Stimulated activated naive CD8-positive, alpha-beta T cell treated with anti-CD3 and anti-CD28 coated beads, Interleukin-15, Interleukin-2, amounts not matched to agents 100 U/mL and 50 U/mL, for 24 hours (primary cell): ENCODE measurements at places on chromosomes 3 and 15.

- DNase-seq, result no peak
These were observed 44.5 kb downstream of the POC1A start for GRCh38 chr3:52109611-52110301.

- DNase-seq, result no peak
These were observed 470.4 kb downstream of the ROBO1 start for GRCh38 chr3:79297245-79297960.

GRCh38 chr3:104982130-104982529 is 384.6 kb upstream of the ALCAM start:
- no peak for DNase-seq

- DNase-seq, result no peak
These were observed 82.8 kb downstream of the FAIM start for GRCh38 chr3:138691351-138691750.

DNA sequence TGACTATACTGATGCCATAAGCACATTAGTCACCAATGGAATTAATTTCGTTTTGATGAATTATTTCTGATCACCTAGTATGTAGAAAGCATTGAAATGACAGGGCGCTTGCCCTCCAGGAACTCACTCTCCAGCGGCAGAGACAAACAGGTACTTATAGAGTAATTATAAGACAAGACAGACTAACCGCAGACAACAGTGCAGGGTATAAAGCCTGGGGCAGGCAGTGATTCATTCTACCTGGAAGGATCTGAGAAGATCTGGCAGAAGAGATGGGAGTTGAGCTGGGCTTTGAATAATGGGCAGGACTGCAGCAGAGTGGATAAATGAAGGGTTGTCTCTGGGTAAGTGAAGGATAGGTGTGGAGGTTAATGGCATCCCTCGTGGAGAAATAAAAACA is 331.8 kb downstream of the FGF12 start:
- no peak for DNase-seq

DNA sequence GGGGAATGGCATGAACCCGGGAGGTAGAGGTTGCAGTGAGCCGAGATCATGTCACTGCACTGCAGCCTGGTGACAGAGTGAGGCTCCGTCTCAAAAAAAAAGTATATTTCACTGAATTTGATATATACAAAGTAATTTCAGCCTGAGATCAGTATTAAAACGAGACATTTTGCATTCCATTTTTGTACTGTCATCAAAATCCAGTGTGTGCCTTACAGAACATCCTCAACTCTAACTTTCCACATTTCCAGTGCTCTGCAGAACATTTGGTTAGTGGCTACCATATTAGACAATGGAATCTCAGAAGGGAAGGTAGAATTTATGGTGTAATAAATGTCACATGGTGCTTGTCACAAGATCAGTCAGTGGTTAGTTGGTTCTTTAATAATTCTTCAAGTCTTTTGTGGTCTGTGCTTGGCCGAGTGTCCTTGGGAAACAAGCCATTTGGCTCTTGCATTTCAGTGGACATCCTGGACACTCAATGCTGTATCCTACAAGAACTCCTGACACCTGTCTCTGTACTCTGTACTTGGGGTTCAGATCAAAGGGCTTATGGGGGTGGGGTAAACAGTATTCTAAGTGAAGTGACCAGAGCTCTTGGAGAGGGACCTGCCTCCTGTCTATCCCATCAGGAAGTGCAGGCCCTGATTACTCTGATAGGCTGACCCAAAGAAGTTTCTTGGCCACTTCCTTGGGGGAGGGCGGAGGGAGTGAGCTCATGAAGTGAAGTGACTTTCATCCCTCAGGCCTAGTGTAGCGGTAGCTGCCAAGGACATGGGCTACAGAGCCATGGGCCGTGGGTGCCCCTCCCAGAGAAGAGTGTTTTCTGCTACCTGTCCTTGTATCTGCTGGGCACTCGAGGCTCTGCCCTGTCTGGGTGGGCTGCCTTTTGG is 3.7 kb downstream of the ACVR2B start:
- DNase-seq, result no peak

- DNase-seq, result no peak
These were observed 29.6 kb downstream of the SH3GL3 start for GRCh38 chr15:83476708-83477107.

- no peak for DNase-seq
These were observed 4.8 kb downstream of the GPR171 start for GRCh38 chr3:151197981-151198767.

GRCh38 chr3:46660543-46661523 is 32.6 kb downstream of the ALS2CL start:
- DNase-seq, result no peak

- no peak for DNase-seq
These were observed 35.8 kb upstream of the SLC24A5 start for GRCh38 chr15:48084759-48085590.

- DNase-seq, result no peak
These were observed 83.8 kb downstream of the SEMA5B start for GRCh38 chr3:122943828-122944190.

DNA sequence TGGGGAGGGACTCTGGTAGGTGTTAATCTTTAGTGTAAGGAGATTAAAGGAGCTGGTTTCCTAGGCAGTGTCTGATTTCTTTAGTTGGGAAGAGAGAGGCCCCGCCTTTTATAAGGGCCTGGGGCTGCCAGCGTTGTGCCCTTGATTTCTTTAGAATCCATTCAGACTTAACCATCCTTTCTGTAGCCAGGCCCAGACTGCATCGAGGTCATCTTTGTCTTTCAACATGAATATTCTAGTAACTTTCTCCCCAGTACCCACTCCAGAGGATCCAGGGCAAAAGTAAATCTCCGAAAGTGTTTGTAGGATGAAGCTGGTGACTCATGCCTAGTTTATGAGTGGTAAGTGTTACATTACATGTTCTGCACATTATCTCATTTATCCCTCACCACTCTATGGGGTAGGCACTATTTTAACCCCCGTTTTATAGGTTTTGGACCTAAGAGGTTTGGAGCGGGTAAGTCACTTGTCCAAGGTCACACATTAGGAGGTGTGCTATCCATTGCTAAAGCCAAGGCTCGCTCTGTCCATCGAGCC is 11.8 kb upstream of the USP3 start:
- no peak for DNase-seq

DNA sequence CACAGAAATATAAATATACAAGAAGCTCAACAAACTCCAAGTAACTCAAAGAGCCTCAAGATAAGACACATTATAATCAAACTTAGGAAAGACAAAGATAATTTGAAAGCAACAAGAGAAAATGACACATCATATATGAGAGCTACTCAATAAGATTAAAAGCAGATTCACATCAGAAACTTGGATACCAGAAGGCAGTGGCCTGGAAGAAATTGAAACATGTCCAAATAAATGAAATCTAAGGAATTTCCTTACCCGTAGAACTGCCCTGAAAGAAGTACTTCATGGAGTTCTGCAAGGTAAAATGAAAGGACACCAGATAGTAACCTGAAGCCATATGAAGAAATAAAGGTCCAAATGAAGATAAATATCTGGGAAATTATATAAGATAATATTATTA is 113.9 kb downstream of the LSAMP start:
- DNase-seq, result no peak

GRCh38 chr3:85737846-85738245 is 779.1 kb downstream of the CADM2 start:
- no peak for DNase-seq

DNA sequence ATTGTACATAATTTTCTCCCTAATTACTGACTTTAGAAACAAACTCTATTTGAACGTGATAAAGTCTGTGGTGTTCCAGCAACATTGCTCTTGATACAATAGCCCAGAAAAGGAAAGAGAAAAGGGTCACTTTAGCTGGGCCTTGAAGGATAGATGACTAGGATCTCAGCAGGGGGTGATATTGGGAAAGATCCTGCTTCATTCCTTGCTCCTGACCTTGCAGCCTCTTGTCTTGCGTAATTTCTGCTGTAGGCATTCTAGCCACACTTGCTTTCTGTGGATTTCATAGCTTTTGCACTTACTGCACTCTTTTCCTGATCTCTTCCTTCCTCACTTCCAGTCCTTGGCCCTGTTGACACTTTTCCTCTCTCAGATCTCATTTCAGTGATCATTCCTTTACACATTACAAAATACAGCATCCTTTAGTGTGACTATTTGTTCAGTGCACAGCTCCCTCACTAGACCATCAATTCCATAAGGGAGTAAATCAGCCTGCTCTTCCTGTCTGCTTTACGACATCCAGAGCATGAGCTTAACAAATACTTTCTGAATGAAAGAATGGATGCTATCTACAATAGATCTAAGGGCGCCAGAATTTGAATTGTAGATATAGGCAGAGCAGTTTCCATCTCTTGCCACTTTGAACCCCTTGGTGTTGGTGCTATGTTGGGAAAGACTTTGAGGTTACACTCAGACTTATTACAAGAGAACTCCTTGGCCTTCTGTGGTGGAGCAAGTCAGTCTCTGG is 559.6 kb upstream of the MDFIC2 start:
- DNase-seq, result no peak

DNA sequence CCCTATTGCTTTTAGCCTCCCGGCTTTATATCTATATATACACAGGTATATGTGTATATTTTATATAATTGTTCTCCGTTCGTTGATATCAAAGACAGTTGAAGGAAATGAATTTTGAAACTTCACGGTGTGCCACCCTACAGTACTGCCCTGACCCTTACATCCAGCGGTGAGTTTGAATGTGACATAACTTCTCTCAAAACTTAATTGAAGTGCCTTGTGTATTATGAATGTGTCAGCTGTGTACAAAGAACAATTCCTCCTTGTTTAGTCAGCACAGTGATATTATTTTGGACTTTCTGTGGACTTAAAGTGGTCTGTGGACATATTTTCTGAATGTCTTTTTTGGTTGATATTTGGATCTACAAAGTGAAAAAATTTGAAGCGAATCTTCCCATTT is 220 bp downstream of the TP63 start:
- DNase-seq, result no peak

DNA sequence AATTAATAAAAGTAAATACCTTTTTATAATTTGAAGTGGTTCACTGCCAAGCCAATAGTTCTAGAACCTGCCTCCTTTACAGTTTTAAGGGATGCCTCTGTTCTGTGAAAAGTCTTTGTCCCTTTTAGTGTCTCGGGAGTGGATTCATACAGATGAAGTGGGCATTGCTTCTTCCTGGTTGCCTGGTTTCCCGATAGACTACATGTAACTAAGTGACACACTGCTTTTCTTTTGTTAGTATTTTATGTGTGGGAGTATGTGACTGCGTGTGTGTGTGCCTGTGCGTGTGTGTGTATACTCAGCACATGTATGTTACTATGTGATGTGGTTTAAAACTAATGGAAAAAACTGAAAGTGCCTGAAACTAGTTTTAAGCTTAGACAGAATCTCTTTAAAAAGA is 21.1 kb downstream of the PSMD6 start:
- DNase-seq, result no peak

- DNase-seq, result no peak
These were observed 40.2 kb upstream of the FAM107A start for GRCh38 chr3:58617338-58617761.

DNA sequence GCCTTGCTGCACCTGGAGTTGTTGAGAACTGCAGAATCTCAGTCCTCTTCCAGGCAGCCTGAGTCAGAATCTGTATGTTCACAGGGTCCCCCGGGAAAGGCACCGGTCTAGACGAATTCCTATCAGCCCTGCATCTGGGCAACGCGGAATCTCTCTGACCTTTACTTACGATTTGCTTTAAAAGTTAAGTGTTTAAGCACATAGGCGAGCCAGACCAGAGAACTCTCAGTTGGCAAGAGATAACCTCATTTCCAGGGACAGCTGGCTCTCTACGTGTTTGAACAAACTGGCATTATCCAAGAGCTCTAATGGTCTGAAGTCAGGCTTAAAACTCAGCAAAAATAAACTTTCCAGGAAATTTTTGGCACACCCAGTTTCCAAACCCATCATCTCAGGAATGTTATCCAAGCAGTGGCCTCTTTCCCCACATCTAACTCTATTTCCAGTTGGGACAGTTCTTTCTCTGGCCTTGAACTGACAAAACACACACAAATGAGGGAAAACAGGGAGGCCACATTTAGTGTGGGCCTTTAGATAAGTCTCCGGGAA is 53.4 kb downstream of the HES1 start:
- DNase-seq, result no peak

- DNase-seq, result no peak
These were observed 586.9 kb upstream of the SGO1 start for GRCh38 chr3:20772869-20773268.

DNA sequence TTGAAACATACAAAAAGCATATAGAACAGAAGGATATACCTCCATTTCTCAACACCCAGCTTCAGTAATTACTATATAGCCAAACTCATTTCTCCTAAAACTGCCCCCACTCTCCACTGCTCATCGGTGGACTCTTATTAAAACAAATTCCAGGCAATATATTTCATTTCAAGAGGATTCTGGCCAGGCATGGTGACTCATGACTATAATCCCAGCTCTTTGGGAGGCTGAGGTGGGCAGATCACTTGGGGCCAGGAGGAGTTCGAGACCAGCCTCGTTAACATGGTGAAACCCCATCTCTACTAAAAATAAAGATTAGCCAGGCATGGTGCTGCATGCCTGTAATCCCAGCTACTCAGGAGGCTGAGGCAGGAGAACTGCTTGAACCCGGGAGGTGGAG is 40.9 kb downstream of the SNX4 start:
- DNase-seq, result no peak
